Glutamatergic neuron (in vitro differentiated cells): ENCODE measurements at places on chromosomes 16 and 17.

GRCh38 chr16:591892-592517 lies 2.1 kb downstream of the RAB40C start:
- DNase-seq: no peak

DNA sequence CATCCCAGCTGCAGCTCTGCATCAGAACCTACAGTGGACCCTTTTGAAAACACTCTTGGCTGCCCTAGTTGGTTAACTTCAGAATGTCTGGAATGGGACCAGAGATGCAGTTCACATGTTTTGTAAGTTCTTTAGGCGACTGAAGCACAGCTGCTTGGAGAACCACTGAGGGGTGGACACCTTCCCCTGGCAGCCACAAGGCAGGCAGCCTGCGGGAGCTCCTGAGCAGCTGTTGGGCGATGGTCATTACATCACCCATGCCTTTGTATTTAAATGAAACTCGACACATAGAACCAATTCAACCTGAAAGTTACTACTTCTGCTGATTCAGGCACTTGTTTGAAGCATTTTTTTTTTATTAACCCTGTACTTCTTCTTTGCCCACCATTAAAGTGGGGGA lies 151.5 kb downstream of the LGALS9B start:
- no peak for DNase-seq

DNA sequence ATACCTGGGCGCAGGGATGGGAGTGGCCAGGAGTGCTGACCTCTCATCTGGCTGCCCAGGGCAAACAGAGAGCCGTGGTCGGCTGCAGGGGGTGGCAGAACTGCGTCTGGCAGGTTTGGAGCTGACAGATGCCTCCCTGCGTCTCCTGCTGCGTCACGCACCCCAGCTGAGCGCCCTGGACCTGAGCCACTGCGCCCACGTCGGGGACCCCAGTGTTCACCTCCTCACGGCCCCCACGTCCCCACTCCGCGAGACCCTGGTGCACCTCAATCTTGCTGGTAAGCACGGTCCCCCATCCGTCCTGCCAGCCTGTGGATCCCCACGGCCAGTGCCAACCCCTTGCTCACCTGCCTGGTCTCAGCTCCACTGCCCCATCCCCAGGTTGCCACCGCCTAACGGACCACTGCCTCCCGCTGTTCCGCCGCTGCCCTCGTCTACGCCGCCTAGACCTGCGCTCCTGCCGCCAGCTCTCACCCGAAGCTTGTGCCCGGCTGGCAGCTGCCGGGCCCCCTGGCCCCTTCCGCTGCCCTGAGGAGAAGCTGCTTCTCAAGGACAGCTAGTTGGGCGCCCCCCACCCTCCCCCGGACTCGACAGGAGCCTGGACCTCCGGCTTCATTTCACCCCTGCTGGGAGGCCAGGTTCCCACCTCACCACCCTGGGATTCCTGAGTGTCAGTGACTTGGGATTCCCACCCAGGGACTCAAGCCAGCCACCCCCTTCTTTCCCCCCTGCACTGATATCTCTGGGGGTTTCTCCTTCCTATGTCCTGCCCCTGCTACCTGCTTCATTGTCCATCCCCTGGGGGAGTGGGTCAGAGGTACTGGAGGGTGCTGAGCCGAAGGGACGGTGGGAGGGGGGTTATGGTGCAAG lies 2.0 kb upstream of the ORAI3 start:
- DNase-seq: no peak

GRCh38 chr16:57024894-57025680 lies 35.7 kb downstream of the NLRC5 start:
- no peak for DNase-seq

DNA sequence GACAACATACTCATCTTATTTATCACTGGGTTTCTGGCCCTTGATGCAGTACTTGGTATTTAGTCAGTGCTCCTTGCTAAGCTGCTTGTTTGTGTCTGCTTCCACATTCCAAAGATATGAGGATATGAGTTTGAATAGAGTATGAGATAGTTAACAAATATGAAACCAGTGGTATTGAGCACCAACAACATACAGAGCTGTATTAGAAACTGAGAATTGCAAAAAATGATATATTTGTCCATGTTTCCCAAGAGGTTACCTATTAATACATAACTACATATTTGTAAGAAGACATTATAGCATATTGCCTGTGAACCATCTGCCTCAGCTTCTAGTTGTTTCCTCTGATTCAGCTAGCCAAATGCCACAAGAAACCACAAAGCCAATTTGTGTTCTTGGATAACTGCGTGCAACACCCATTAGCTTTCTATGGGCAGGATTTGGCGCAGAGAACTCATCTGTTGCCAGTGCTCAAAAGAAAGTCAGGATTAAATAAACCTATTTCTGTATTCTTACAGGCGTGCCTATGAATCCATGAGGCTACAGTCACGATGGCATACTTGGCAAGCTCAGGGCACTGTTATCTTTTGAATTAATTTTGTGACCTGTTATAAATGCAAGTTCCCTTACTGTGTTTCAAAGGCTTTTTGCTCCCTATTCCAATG lies 194.4 kb downstream of the MAP2K6 start:
- no peak for DNase-seq

DNA sequence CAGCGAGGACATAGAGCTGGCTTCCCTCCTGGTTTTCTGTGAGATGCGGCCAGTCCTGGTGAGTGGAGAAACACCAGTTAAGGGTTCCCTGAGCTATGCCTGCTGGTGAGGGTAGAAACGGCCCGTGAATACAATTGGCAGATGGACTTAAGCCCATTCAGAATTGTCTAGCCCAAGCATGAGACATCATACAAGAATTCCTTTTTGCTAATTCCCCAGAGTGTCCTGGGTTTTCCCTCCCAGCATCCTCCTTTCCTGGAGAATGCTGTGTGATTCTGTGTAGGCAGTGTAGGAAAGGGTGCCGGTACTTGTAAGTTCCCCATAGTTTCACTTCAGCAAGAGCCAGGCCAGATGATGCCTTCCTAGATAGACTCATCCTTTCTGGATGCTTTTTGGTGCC lies 65.1 kb downstream of the SDR42E1 start:
- no peak for DNase-seq

- no peak for DNase-seq
Observed at GRCh38 chr16:81483064-81483969, 38.7 kb downstream of the CMIP start.

GRCh38 chr17:21089145-21089544 lies 37.6 kb upstream of the DHRS7B start:
- DNase-seq: no peak

DNA sequence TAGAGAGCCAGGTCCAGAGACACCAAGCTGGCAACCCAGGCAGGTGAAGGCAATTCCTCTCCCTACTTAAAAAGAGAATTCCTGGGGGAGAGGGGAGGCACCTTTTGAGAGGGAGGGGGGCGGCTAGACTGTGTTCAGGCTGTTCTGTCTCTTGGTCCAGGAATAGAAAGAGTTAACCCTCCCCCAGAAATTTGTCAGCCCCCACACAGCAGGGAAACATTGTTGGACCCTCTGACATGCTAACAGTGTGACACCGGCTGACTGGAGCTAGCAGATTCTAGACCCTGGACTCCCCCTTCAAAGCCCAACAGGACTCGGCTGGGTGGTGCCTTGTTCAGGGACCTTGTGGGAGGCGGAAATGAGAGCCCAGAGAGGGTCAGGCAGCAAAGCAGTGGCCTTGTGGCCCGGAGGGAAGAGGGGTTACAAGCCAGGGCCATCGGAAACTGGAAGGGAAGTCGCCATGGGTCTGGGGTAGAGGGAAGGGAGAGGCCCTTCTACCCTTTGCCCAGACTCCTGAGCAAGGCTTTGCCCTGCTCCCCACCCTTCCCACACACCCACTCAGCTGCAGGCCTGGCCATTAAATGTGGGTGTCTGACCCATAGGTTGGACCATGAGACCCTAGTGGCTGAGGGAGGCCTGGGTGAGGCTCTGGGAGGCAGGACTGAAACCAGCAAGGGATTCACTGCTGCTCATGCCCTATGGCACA lies 44.6 kb downstream of the RAI1 start:
- DNase-seq: no peak

- no peak for DNase-seq
Observed at GRCh38 chr17:72510351-72511016, 389.7 kb downstream of the SOX9 start.

DNA sequence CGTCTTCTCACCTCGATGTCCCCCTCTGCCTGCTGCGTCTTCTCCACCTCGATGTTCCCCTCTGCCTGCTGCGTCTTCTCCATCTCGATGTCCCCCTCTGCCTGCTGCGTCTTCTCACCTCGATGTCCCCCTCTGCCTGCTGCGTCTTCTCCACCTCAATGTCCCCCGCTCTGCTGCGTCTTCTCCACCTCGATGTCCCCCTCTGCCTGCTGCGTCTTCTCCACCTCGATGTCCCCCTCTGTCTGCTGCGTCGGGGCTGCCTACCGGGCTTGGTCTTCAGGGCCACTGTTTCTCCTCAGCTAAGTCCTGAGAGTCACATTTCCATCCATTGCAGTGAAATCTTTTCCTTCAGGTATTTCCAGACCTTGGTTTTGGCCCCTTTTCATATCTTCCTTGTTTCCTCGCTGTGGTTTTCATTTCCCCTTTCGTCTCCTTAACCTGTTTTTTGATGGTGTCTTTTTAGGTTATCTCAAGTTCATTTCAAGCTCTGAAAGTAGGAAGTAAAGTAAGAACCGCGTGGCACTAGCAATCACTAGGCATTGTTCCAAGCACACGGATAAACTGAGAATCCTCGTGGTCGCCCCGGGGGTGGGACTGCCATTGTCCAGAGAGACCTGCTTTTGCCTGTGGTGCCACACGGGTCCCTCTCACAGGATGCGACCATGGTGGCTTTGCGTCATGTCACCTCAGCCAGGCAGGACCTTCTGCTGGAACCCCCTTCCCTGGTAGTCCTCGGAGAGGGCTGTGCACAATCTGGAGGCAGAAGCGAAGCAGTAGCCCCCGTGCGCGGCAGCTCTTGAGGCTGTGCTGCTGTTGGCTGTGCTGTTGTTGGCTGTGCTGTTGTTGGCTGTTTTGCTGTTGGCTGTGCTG lies 9.5 kb upstream of the ZNF750 start:
- DNase-seq: no peak

GRCh38 chr16:17598968-17599367 lies 128.2 kb upstream of the XYLT1 start:
- DNase-seq: no peak

- no peak for DNase-seq
Observed at GRCh38 chr17:596763-597644, 117.6 kb downstream of the VPS53 start.

DNA sequence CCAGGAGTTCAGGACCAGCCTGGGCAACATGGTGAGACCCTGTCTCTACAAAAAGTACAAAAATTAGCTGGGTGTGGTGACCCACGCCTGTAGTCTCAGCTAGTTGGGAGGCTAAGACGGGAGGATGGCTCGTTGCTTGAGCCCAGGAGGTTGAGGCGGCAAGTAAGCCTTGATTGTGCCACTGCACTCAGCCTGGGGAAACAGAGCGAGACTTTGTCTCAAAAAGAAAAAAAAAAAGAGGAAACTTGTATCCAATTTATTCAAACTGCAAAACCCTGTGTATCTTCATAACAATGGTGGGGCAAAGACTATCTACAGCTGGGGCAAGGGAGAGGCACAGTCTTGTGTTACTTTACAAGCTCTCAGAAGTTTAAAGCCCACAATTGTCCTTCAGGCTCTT lies 21.5 kb downstream of the GRB7 start:
- DNase-seq: no peak

DNA sequence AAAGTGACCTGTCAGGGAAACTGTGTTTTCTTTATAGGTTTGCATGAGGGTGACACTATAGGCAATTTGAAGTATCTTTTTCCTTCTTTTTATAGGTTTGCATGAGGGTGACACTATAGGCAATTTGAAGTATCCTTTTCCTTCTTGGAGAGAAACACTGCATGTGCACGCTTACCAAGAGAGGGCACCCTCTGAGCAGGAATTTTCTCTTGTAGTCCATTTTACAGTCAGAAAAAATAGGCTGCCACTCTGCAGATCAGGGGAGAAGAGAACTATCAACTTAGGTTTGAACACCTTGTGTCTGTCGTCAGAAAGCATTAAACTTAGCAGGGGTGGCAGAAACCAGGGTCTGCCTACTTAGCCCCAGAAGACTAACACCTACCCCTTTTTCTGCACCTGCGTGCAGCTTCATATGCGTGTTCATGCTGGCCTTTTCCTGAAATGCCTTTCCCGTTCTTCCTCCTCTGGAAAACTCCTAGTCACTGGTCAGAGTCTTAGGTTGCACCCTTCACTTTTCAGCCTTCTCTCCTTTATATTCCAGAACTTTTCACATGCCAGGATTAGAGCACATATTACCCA lies 16.4 kb upstream of the SMIM36 start:
- peak; percentile 27 for DNase-seq

DNA sequence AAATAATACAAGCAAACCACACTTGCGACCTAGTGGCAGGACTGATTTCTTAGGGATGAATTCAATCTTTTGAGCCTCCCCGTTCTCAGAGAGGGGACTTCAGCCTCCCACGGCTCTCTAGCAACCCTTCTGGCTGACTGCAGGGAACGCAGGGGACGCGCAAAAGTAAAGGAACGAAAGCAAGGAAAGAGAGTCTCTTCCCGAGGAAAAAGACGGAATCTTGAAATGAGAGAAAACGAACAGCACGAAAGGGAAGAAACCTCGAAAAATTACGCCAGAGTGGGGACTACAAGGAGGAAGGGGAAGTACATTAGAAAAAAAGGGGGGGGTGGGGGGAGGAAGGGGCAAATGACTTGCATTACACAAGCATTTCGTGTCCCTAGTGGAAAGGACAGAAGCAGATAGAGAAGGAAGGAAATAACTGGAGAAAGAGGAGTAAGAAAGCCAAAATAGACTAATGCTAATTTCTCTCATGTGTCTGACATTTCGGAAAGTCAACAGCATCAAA lies 1.2 kb downstream of the GRB2 start:
- peak; percentile 74 for DNase-seq

DNA sequence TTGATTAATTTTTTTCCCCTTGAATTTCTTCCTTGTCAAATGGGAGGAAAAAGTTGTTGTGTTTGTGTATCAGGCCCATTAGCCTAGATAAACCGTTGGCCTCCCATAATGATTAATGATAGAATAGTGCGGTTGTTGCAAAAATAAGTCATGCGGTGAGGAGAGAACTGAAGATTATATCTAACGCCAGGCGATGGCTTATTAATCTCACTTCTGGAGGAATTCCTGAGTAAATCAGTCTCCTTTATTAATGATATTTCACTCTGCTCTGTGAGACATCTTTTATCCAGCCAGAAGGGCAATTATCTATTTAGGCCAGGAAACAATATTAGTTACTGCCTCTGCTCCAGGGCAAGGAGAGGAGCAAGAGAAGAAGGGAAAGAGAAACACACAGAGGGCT lies 107.3 kb downstream of the IRX5 start:
- DNase-seq: no peak

GRCh38 chr17:19313746-19314651 lies 48.5 kb downstream of the B9D1 start:
- DNase-seq: no peak

GRCh38 chr16:12800817-12801216 lies 2.9 kb downstream of the CPPED1 start:
- DNase-seq: no peak

GRCh38 chr17:63095459-63095858 lies 129.4 kb downstream of the TANC2 start:
- DNase-seq: no peak

DNA sequence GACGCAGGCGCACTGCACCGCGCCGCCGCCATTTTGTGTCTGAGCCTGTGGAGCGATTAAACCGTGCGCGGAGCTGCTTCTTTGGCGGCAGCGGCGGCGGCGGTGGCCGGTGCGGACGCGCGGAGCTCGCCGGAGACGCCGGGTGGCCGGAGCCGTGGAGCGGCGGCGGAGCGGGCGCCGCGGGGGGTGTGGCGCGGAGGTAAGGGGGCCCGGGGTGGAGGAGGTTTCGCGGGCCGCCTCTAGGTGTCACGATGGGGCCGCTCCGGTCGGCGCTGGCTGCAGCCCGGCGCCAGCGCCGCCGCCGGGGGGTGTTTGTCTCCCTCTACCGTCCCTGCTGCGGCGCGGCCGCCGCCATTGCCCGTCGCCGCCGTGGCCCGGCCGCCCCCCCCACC lies at the start of gene CTCF:
Gene CTCF, plus strand, starts transcription at position 1 of the 392 bp plus-strand sequence. CDS start 48,307 bp downstream, outside the sequence.
- DNase-seq: peak; percentile 83

GRCh38 chr16:19542138-19542821 lies 13.2 kb upstream of the VPS35L start:
- no peak for DNase-seq
